ENCODE measurements at places on chromosomes 2 and 18.

DNA sequence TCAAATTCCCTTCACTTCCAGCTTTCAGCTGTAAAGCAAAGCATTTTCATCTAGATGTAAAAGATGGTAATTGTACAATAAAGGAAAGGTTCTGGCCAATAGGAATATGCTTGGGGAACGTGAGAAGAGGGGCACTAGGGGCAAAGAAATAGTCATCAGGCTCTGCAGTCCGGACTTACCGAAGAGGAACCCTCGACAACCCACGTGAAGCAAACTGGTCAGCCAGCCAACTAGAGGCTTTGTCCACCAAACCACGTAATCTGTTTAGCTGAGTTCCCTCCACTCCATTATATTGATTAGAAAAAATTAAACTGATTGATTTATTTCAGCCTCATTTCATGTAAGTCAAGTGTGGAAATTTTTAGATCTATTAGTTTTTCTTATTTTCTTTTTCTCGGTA lies 300.4 kb upstream of the FANCL start:
- no peak for DNase-seq

- no peak for DNase-seq
Observed at GRCh38 chr2:170680172-170680941, 34.8 kb upstream of the SP5 start.

DNA sequence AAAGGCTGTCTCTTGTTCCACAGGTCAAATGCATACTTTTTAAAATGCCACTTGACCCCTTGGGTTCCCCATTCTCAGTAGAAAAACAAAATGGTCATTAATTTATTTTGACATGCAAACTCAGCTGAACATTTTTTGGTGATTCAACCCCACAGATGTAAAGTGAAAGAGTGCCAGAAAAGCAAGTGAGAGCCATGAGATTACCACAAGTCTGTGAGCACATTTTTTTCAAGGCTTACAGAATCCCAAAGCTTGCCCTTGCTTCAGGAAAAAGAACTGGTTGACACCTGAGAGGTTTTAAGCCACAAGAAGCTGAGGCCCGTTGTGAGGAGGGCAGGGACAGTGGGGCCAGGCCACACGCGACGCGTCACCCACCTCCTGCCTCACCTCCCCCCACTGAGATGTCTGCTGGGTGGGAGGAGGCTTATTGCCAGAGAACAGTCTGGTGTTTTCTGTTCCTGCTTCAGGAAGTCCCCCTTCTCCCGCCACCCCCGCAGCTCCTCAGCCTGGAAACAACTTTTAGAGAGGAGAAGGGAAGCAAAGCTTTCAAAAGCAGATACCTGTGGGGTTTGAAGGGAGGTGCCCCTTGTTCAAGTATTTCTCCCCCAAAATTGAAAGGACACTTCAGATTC lies 70.4 kb upstream of the CYP1B1 start:
- peak; percentile 84 for DNase-seq

DNA sequence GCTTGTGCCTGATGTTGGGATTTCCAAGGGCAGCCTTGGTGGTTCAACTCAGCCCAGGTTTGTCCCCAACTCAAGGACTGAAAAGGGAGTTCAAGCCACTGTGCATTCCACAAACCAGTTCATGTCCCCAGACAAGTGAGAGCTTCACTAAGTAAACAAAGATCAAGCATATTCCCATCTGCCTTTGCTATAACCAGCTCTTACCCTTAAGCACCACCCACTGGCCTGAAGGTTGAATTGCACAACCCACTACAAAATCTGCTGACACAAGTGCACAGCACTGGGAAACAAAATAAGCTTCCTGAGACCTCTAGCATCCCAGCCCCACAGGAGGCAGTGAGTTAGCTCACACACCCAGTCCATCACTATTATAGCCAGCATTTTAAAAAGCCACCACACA lies 516.7 kb downstream of the NR4A2 start:
- no peak for DNase-seq

DNA sequence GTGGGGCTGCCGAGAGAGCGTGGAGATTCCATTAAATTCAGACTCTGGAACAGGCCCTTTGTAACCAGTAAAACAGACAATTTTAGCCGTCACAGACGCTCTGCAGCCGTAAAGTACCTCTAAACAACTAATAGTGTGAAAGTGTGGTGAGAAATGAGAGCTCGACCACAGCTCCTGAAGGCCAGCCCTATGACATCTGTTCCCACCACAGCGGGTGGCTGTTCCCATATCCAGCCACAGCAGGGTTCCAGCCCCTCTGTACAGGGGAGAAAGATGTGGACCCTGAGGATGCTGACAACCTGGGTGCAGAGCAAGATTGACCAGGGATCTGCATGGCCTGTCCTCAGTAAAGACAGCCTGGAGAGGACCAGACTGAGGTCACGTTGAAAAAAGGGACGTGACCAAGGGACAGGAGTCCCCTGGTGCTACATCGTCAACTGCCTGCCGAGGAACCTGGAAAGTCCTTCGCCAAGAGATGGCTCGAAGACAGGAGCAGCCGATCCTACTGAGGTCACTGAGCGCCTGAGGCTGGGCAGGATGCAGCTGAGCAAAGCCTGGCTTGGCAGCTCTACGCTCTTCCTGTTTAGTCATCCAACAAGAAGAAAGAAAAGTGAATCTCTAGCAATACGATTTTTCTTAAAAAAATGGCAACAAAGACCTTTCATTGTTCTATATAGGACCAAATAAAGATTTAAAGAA lies 831.7 kb downstream of the RNF144A start:
- DNase-seq = no peak

DNA sequence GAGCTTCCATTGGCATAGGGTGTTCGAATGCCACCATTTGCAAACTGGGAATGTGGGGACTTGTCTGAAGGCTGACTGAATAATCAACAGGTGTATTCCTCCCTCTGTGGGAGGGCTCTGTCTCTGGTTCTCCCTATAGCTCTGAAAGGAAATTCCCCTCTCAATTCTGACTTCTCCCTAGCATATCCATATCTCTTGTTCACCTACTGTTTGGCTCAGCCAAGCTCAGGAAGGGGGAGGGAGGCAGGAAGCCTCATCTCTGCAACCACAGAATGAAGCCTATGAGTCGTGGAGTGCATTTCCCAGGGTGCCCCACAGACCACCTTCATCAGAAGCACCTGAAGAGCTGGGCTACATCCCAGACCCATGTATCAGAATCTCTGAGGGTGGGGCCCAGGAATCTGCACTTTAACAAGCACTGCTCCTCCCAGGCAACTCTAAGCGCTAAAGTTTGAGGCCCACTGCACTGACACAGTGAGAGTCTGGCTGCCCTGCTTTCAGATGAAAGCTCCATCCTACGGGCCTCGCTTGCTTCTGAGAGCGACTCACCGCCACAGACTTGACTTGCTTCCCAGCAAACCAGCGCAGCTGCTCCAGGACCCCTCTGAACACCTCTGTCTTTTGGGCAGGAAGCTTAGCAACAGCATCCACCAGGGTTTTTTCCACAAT lies 32.0 kb downstream of the XDH start:
- no peak for DNase-seq

- DNase-seq = peak; percentile 96
Observed at GRCh38 chr18:49725809-49726674, 87.3 kb downstream of the ACAA2 start.

DNA sequence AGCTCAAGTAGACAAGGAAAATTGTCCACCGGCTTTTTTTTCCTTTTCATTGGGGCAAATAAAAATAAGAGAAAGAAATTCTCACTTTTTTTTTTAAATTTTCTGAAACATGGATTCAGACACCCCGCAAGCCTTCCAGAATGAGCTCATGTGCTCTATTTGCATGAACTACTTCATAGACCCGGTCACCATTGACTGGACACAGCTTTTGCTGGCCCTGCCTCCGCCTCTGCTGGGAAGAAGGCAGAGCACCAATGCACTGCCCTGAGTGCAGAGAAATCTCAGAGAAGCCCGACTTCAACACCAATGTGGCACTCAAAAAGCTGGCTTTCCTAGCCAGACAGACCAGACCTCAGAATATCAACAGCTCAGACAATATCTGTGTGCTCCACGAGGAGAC lies 30.2 kb upstream of the TRIM43B start:
- DNase-seq = no peak

DNA sequence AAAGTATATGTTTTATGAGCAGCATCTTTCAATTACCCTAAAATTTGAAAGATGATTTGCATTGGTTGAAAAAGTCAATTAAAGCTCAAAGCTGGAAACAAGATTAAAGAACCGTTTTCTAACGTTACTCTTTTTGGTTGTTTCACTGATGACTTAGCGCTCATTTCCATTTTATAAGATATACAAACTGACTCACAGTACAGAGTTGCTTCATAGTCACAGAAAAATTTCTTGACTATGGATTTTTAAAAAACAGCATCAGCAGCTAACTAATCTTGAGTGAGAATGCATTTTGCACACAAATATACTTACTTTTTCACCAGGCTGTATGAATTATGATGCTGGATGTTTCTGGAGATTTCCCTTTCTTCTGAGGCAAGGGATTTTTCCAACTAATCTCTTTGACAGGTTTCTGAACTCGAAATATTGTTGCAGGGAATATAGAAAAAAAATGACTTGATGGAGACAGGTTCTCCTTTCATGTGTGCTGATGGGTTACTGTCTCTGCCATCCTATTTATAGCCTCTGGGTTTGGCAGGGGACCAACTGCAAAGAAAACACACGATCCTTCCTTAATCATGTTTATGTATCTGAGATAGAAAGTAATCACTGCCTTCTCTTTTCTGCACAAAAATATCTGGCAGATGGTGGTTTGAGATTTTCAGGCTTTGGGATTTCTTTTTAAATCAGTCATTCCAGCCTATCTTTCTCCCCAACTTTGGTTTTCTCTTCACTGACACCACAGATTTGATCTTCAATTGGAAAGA lies 129.4 kb upstream of the DAPL1 start:
- DNase-seq = no peak

GRCh38 chr2:25885933-25886332 lies 7.6 kb upstream of the ASXL2 start:
- DNase-seq = no peak

GRCh38 chr2:138949517-138949916 lies 169.3 kb upstream of the NXPH2 start:
- no peak for DNase-seq

DNA sequence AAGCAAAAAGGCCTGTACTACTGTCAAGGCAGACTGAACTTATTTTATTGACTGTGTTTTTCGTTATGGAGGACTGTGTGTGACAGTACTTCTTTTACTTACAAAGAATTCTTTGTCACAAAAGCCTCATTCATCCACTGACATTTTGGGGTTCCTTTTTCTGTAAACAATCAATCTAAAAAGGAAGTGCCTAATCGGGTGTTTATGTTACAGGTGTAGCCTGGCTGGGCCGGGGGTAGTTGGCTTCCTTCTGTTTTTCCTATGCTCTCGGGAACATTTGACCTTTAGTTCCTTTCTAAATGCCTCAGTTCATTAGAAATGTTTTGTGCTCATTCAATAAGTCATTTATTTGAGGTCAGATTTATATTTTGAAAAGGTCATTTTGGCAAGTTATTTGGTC lies 8.3 kb downstream of the ZCCHC2 start:
- no peak for DNase-seq

DNA sequence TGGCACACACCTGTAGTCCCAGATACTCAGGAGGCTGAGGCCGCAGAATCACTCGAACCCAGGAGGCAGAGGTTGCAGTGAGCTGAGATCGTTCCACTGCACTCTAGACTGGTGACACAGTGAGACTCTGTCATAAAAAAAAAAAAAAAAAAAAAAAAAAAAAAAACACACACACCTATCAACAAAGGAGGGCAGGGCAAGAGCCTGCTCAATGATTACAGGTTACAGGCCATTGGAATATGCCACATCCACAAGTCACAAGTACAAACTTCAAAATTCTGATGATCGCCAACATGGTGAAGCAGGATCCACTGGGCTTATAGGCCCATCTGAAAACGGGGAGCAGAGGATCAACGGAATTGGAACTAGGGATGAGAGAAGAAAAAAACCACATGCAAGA lies 6.3 kb downstream of the MYO5B start:
- DNase-seq = no peak

DNA sequence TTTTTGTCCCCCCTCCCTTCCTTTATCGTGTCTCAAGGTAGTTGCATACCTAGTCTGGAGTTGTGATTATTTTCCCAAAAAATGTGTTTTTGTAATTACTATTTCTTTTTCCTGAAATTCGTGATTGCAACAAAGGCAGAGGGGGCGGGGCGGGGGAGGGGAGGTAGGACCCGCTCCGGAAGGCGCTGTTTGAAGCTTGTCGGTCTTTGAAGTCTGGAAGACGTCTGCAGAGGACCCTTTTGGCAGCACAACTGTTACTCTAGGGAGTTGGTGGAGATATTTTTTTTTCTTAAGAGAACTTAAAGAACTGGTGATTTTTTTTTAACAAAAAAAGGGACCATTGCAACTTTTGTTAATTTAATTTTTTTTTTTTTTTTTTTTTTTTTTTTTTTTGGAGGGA lies 2.1 kb downstream of the SOX11 start:
- no peak for DNase-seq

GRCh38 chr18:59502274-59503175 lies 143.5 kb upstream of the LMAN1 start:
- DNase-seq = peak; percentile 92

DNA sequence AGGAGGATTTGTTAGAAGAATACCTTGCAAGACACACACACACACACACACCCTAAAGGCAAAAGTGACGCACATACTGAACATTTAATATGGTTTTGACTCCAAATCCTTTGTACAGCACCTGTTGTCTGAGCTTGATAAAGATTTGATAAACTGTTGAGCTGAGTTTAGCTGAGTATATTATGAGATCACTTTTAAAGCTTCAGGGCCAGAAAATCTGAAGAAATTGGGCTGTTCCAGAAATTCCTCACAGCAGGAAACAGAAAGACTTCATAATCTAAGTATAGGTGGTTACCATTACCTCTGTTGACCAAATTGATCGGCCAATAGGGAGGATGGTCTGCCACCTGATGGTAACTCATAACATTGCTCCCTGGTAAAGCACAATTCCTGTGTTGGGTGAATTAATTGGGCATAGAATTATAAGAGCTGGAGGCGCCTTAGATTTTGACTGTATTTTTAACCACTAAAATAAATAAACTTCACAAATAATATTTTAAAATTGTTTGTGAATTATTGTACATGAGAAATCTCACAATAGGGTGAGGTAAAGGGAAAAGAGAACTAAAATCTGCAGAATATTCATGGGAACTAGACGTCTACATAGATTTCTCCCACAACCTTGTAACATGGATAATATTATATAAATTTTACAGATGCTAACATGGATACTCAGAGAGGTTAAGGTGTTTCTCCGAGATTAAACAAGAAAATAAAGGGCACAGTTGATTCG lies 21.8 kb upstream of the RPIA start:
- no peak for DNase-seq

GRCh38 chr2:145197944-145198343 lies 678.0 kb upstream of the ZEB2 start:
- no peak for DNase-seq

All from fibroblast of the conjunctiva (primary cell).